ENCODE measurements at places on chromosomes 5 and 9. TPM values are rescaled to one million over a fixed set of nuclear protein-coding genes. Genes with fewer than 3 reads are reported as not detected.

The BAAT gene
- 0.31 TPM for total RNA-seq

The SHISAL2B gene
- total RNA-seq = not detected

The IL9 gene
- not detected for total RNA-seq

The TEK gene
- total RNA-seq = 0.15 TPM

The SHLD3 gene
- 2.7 TPM for total RNA-seq

The ATG12 gene
- total RNA-seq = 46.8 TPM

The ACTBL2 gene
- not detected for total RNA-seq

The PCDHGA10 gene
- not detected for total RNA-seq

The CLIC3 gene
- 5.6 TPM for total RNA-seq

The SPINK13 gene
- total RNA-seq = 0.38 TPM

The ANKRD33B gene
- 10.5 TPM for total RNA-seq

The KCNV2 gene
- not detected for total RNA-seq

The AFAP1L1 gene
- 12.3 TPM for total RNA-seq

The LOX gene
- total RNA-seq = 1.4 TPM

The LTC4S gene
- 0.28 TPM for total RNA-seq

The GEMIN5 gene
- 20.2 TPM for total RNA-seq

The FYB1 gene
- total RNA-seq = 11.5 TPM

The VLDLR gene
- 17.3 TPM for total RNA-seq

The CHSY3 gene
- total RNA-seq = 0.07 TPM

The ARSI gene
- 30.6 TPM for total RNA-seq

The DPM2 gene
- total RNA-seq = 43.3 TPM

The TAL2 gene
- 0.12 TPM for total RNA-seq

The ICE1 gene
- 20.9 TPM for total RNA-seq

The ST6GALNAC4 gene
- total RNA-seq = 15.3 TPM

The TMEM174 gene
- not detected for total RNA-seq

The SNX2 gene
- total RNA-seq = 38.4 TPM

The PCDHB11 gene
- total RNA-seq = 0.07 TPM

The CDH18 gene
- total RNA-seq = not detected

The OR13C4 gene
- not detected for total RNA-seq

The SAXO1 gene
- not detected for total RNA-seq

The NRG2 gene
- 2.5 TPM for total RNA-seq

The HAVCR2 gene
- total RNA-seq = 0.23 TPM

The SOWAHA gene
- total RNA-seq = 0.10 TPM

The SPINK6 gene
- total RNA-seq = 0.75 TPM

The PRUNE2 gene
- not detected for total RNA-seq

The CCL21 gene
- not detected for total RNA-seq

The TRMT10B gene
- total RNA-seq = 5.2 TPM

The WNK2 gene
- total RNA-seq = 6.0 TPM

The PPIC gene
- total RNA-seq = 18.7 TPM

The KCNMB1 gene
- not detected for total RNA-seq

The NEK6 gene
- 63.0 TPM for total RNA-seq

The SARDH gene
- total RNA-seq = 0.07 TPM

The SPINK4 gene
- total RNA-seq = not detected

The CD14 gene
- total RNA-seq = 3.7 TPM

The CD74 gene
- total RNA-seq = 0.07 TPM

The EIF4EBP3 gene
- total RNA-seq = 1.4 TPM

The TPPP gene
- total RNA-seq = 6.6 TPM

Measured in A549 treated with AZD2906 at 1 μM for 4 hours (cell line).